ENCODE measurements at places on chromosomes 2 and 18. TPM values are rescaled to one million over a fixed set of nuclear protein-coding genes. Genes with fewer than 3 reads are reported as not detected.

DNA sequence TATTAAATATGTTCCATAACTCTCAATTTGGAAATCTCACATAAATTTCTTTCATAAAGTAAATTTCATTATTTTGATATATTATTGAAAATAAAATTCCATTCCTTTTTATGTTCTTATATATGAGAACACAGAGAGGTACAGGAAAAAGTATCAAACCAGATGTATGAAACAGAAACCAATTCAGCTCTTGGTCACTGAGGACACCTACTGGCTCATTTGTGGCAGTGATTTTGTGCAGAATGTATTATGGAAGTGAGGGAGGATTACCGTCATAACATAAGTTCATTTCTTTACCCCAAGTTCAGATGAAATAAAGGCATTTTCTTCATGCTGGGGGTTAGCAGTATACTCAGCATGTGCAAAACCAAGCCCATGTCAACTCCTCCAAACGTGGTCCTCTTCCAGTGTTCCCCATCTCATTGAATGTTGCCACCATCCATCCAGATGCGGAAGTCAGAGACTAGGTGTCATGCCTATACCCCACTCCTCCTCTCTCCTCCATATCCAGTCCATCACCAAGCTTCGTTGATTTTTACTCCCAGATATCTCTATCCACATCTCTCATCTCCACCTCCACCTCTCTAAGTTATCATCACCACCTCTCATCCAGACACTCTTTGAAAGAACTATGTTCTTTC lies 41.7 kb upstream of the MALL start:
- DNase-seq: peak; percentile 80

The DPP4 gene
- not detected for total RNA-seq

The MARCHF4 gene
- total RNA-seq: 0.17 TPM

DNA sequence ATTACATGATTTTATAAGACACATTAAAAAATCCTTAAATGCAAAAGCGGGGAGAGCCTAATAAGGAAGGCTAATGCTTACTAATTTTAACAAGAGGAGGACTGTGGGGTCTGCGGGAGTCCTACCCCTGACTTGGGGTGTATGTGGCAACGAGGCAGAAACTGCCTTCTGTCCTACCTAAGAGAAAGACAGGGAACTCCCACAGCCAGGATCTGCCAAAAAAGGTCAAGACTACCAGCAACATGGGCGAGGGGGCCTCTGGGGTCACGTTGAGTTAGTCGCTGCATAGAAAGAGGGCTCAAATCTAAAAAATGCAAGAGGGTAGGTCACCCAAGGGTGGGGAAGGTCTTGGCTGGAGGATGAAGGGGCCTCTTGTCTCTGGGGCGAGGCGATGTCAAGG lies 529 bp upstream of the AMER3 start:
- DNase-seq: no peak

DNA sequence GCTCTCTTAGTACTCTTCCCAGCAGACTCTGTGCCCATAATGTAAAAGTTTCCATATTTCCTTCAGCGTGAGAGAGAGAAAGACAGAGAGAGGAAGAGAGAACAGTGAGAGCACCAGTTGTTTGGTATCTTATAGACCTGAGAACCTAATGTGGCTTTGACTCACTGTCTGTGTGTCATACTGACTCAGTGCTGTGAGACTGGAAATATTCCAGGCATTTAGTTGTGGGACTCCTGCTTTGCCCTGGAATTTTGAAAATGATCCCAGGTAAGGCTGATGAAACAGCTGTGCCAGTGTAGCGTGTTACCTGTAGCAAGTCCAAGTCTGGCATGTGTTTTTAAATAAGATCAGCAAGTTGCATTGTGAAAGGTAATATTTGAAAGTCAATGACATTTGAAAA lies 87.9 kb upstream of the KCNH7 start:
- DNase-seq: peak; percentile 87

DNA sequence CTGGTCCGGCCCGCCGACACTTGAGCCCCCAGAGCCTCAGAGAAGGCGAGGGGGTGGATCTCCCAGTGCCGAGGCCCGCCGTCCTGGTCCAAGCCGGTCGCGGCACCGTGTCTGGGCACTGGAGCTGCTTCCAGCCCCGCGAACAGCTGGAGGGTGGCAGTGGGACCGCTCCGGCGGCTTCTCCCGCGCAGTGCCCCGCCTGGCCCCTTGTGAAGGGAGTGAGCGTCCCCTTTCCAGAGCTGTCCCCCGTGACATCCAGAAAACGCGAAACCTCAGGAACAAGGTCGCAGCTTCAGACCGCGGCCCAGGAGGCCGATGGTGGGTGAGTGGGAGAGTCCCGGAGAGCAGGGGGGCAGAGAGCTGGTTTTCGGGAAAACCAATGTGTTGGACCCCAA lies 579 bp upstream of the EMX1 start:
- DNase-seq: no peak

The ELOA2 gene
- total RNA-seq: not detected

GRCh38 chr2:193538061-193538460 lies 1343.3 kb upstream of the TMEFF2 start:
- DNase-seq: no peak

GRCh38 chr18:64919971-64920570 lies 771.2 kb upstream of the LINC00305 start:
- no peak for DNase-seq

DNA sequence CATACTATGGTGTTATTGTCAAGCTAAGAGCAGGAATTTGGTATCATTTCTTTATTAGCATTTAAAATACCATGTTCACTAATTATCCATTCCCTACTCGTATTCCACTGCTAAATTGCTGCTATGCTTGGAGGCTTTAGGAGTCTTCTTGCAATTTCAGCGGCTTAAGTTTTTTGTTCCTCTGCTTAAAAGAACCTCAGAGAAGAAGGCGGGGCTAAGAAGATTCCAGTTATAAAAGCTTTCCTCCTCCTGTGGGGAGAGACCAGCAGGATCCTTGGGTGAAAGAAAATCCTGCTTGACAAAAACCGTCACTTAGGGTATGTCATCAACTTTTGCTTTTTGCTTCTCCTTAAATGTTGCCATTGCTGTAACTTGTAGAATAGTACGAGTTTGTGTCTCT lies at the start of gene TRPM8:
Gene TRPM8 (plus strand): TSS at position 258 of the 400 bp plus-strand sequence. CDS start 9,165 bp downstream, outside the sequence.
- no peak for DNase-seq

GRCh38 chr2:100140582-100140981 lies 1.8 kb downstream of the AFF3 start:
- DNase-seq: no peak

DNA sequence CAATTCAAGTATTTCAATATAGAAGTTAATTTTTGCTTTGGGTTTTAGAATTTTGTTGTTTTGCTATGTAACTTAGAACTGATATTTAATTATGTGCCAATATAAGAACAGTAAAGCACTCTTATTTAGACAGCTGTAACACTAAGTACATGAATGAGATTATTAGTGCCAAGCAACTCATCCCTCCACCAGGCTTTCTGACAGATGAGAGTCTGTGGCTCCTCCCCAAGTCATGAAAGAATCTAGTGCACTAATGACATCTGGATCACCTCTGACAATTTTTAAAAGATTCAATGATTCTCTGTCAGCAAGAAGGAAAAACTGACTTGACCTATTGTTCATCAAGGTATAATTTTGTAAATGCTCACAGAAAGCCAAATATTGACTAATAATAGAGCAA lies 67.8 kb downstream of the TMEFF2 start:
- DNase-seq: no peak

The ZSWIM2 gene
- total RNA-seq: not detected

The RAB11FIP5 gene
- 35.6 TPM for total RNA-seq

The DSC3 gene
- total RNA-seq: 60.8 TPM

GRCh38 chr2:108354136-108354535 lies 23.6 kb upstream of the SULT1C4 start:
- DNase-seq: peak; percentile 43

The SLC25A52 gene
- not detected for total RNA-seq

DNA sequence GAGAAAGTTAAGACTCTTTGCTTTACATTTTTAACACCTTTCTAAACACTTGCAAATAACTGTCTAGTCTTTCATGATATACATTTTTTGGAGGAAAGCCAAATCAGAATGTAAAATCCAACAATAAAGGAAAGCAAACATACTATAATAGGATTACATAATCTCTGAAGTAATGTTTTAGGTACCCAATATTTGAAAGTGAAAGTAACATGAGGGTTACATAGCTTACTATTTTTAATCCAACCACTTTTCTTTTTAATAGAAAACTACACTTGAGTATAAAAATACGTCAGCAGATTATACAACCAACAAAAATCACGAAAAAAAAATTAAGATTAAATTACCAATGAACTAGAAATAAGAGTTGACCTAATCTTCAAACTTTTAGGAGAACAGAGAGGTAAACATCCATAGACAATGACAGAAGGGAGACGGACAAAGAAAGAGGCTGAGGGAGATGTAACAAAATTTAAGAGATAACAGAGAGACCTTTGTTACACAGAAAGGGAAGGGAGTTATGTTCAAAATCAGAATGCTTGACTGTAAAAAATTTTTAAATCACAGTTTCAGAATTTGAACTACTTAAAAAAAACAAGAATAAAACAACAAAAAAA lies 150.0 kb downstream of the IKZF2 start:
- DNase-seq: peak; percentile 5

DNA sequence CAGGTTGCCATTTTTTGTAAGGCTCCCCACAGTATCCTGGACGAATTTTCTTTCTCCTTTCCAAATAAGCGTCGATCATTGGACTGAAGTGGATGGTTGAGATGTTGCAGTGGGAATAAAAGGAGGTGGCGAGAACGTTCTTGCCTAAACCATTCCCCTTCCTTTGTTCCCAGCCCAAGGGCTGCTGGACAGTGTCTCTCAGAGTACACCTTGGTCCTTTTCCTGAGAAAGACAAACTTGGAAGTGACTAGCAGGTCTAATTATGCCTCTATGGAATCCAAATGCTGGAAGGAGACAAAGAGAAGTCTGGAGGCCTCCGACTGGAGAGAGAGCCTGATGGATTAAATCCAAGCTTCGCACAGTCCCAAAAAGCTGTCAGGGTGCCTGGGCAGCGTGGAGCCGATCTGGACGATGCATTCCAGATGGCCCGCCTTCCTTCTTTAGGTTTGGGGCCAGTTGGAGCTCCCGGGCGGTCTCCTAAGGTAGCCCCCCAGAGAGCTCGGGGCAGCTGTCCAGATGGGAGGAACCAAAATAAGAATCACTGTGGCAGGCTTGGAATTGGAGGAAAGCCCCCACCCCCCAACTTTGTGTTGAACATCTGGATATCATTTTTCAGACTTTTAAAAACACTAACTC lies 186.8 kb downstream of the TMEM247 start:
- DNase-seq: no peak

GRCh38 chr2:81981585-81981984 lies 1677.0 kb upstream of the LRRTM1 start:
- no peak for DNase-seq

GRCh38 chr2:176189681-176190641 lies 1.5 kb downstream of the HOXD1 start:
- DNase-seq: no peak

The KRTCAP3 gene
- total RNA-seq: 6.9 TPM

DNA sequence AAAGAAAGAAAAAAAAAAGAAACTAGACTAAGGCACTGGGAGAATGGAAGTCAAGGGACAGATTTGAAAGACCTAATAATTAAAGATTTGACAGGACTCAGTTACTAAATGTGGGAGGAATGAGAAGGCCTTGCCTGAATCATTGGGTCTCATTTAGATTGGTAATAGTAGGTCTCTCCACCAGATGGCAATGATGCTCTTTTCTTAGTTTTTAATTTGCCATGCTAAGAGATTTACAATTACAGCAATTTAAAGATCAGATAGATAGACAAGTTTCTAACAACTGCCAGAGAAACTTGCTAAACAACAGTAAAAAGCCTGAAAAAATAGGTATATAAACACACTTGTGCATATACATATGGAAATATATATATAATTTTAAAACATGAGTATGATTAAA lies 153.0 kb downstream of the TMEM247 start:
- peak; percentile 68 for DNase-seq

- DNase-seq: no peak
Measured at GRCh38 chr2:51410331-51410730, 378.4 kb upstream of the NRXN1 start.

DNA sequence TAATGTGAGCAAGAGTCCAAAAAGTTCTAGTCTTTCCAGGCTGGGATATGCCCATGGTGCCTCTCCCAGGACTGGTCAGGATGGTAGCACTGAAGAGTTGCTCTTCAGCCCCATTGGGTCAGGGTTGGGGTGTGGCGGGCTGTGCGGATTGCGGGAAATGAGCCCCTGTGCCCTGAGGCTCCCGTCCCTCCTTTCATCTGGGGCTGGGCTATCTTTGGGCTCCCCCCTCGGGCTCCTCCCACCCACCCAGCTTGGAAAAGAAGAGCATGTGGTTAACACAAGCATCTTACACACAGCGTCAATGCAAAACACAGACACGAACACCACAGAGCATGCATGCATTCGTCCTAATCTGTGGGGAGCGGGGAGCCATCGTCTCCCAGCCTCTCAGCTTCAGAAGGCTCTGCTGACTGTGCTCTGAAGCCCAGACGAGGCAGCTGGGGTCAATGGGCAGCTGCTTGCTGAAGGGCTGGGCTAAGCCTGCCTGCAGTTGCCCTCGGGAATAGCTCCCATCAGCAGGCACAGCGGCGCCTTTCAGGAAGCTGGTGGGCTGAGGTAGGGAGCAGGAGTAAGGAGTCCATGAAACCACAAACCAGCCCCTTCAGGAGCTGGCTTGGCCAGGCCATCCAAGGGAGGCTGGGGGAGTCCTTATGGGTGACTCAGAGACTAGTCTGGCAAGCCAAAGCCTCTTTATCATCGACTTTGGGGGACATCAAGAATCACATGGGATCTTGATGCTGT lies 112.9 kb downstream of the CLIP4 start:
- no peak for DNase-seq

GRCh38 chr2:155913356-155913755 lies 419.2 kb downstream of the NR4A2 start:
- no peak for DNase-seq

DNA sequence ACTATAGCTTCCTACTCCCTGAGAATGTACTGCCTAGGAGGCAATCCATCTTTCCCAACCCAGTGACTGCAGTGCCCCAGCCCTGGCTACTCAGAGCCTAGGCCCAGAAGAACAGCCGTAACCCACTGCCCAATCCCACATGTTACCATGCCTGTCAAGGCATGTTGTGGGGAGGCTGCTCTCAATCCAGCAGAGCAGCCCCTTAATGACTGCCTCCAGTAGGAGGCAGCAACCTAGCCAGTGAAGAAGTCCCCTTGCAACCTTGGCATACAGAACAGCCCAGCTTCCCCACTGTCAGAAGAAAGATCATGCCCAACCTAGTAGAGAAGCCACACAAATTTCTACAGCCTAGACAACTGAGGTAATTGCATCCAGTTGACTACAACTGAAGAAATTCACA lies 44.2 kb upstream of the CDH7 start:
- no peak for DNase-seq

GRCh38 chr2:37856101-37856751 lies 68.9 kb upstream of the RMDN2 start:
- no peak for DNase-seq

The MC4R gene
- total RNA-seq: not detected

The CD8B2 gene
- not detected for total RNA-seq

The FBLN7 gene
- 0.07 TPM for total RNA-seq

- DNase-seq: peak; percentile 13
Measured at GRCh38 chr2:235095569-235095968, 143.8 kb downstream of the SH3BP4 start.

The FAM210A gene
- total RNA-seq: 31.2 TPM

GRCh38 chr18:7234956-7235355 lies 4.1 kb downstream of the LRRC30 start:
- no peak for DNase-seq

Data from MCF 10A (cell line).